H1 (cell line): ENCODE measurements at places on chromosomes 1 and 21. TPM values are rescaled to one million over a fixed set of nuclear protein-coding genes. Genes with fewer than 3 reads are reported as not detected.

GRCh38 chr1:36871146-36871971 is 163.0 kb downstream of the GRIK3 start:
- DNase-seq, result no peak
- no peaks in the 10 kb centered on the region for H3K36me3 ChIP-seq
- no peak overlapping the region for H3K4me3 ChIP-seq
- H3K4me1 ChIP-seq, result no peaks in the 10 kb centered on the region
- H3K27ac ChIP-seq, result no peak overlapping the region
- H3K27me3 ChIP-seq, result no peaks in the 10 kb centered on the region

LCE1F gene
- not detected in 2 replicates for total RNA-seq

WLS gene
- 1.6 and 2.7 TPM in 2 replicates for total RNA-seq

DNA sequence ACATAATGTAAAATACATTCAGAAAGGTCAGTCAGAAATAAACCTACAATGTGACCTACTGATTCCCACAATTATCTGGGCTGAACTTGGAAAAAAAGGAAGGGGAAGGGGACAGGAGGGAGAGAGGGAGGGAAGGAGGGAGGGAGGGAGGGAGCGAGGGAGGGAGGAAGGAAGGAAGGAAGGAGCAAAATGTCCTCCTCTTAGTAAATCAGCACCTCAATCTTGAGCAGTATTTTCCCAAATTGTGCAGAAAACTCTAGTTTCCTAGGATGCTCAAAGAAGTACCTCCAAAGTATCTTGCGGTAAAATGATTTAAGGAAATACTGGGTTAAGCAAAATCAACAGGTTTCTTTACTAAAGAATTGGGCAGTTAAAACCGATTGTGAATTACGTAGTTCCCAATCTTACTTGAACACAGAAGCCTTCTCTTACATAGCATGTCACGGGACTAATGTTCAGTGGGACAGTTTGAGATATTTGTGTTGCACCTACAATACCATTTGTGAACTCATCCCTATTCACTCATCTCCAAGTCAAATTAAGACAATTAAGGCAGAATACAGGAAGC is 51.0 kb upstream of the ASPM start:
- peak overlapping the region; percentile 30; the same call in 1 of the 2 replicates for H3K27ac ChIP-seq
- no peak overlapping the region for H3K4me3 ChIP-seq
- no peaks in the 10 kb centered on the region for H3K36me3 ChIP-seq
- no peaks in the 10 kb centered on the region for H3K27me3 ChIP-seq
- no peak for DNase-seq

GRCh38 chr1:114178936-114179335 is 25.3 kb upstream of the SYT6 start:
- no peak overlapping the region for H3K27ac ChIP-seq
- no peaks in the 10 kb centered on the region for H3K27me3 ChIP-seq
- no peak overlapping the region for H3K4me3 ChIP-seq
- DNase-seq, result no peak
- peaks cover 3% of the 10 kb centered on the region for H3K4me1 ChIP-seq
